Esophagus mucosa (tissue), 1 donor: ENCODE measurements at places on chromosomes 16 and 17.
A peak's percentile ranks its signal among the peaks of the same experiment; 100 is the strongest.

DNA sequence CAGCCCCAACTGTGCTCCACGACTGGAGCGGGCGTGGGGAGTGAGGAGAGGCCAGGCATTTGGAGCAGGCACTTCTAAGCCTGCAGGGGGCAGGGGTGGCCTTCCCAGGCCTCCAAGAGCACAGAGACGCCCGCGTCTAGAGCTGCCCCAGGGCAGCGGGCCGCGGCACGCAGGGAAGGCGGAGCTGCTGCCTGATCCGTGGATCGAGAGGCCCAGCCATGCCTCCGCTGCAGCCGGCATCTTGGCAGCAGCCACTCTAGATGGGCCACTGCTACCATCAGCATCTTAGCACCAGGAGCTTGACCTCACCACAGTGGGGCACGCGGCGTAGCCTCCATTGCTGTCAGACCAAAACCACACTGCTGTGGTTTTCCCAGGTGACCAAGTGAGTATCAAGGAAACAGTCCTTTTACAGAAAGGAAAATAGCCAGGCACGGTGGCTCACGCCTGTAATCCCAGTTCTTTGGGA lies 20.4 kb upstream of the WDR45B start:
- peak; percentile 92 for ATAC-seq

- no peak for ATAC-seq
Measured at GRCh38 chr16:72022127-72022526, 13.6 kb downstream of the DHODH start.

GRCh38 chr16:2514333-2515179 lies 804 bp downstream of the ATP6V0C start:
- peak; percentile 3 for ATAC-seq

DNA sequence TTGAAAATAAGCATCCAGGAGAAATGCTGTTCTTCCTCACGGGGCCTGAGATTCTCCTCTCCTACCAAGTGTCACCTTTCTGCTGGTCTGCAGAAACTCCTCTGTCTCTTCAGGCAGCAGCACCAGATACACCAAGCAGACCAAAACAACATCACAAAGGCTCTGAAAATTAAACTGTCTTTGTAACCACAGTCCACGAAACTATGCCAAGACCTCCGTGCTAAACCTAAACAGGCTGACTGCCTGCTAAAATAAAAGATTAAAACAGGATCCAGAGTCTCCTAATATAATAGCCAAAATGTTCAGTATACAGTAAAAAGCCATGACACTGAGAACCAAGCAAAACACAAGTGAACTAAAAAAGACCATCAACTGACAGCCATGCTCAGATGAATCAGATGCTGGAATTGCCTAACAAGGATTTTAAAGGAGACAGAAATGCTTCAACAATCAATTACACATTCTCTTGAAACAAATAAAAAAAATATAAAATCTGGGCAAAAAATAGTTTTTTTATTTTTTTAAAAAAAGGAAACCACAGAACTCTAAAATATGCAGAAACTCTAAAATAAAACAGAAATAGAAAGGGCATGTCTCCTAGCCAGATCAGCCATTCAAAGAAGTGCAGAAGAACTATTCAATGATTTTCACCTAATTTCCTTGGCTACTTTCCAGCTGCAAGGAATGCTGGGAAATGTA lies 50.3 kb upstream of the TOX3 start:
- ATAC-seq = no peak

- ATAC-seq = no peak
Measured at GRCh38 chr16:85824161-85825135, 25.0 kb downstream of the COX4I1 start.

GRCh38 chr17:64448665-64449512 lies at the start of gene MILR1:
Gene MILR1 (plus strand): TSS chr17:64449115. CDS start chr17:64449169, 54 bp downstream.
- peak; percentile 88 for ATAC-seq

DNA sequence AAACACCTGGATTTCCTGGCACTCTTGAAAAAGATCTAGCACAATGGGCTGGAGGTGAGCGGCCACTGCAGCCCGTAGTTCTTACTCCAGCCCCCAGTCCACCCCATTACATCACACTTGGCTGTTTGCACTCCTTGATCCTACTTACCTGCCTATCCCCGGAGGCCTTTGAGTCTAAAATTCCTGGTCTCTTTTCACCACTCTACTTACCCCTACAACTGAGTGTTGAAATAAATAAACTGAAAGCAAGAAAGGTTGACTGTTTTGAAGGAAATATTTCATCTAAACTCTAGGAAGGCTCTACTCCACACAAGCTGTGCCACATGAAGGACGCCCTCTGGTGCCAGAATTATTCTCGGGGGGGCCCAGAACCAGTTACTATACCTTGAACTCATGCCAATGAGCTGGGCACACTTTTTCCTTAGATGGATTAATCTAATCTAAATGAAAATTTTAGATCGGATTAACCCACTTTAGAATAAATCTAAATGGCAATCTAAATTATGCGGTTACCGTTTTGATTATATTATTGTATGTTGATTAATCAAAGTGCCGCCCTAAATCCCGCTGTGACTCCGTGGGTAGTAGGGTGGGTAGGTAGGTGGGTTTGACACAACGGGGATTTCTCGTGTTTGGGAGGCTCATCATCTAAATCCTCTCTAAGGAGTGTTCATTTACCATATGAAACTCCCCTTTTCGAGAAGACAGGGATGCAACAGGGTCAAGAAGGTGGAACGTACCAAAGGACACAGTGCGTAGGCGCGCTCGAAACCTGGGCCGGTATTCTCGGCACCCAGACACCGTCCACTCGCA lies 651 bp upstream of the EIF1 start:
- no peak for ATAC-seq

DNA sequence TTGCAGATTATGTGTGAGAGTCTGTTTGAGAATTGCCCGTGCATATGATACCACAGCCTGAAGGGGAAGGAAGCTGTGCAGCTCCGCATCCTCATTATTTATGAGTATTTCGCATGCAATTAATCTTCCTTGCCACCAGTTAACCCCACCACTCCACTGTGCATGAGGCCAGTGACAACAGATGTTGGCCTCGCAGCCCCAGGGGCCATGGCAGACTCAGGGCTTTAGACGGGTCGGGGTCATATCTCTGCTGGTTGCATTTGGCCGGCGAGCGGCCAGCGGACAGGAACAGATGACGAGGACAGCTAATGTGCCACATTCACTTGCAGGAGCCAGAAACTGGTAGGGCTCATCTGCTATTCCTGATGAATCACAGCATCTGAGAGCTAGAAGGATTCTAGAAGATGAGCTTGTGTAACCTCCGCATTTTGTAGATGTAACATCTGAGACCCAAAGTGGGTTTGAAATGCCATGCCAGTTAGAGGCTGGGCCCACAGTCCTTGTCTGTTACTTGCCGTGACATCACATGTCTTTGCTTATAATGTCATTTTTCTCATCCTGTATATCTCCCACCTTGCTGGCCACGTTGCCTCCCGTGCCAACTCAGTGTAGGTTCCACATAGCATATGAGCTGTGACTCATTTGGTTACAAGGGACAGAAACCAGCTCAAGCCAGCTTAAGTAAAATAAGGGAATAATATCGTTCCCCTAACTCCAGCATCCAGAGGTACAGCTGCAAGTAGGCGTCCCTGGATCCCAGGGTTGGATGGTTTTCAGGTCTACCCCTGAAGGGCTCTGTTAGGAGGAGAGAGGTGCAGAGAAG lies 137.2 kb downstream of the SNX29 start:
- no peak for ATAC-seq

DNA sequence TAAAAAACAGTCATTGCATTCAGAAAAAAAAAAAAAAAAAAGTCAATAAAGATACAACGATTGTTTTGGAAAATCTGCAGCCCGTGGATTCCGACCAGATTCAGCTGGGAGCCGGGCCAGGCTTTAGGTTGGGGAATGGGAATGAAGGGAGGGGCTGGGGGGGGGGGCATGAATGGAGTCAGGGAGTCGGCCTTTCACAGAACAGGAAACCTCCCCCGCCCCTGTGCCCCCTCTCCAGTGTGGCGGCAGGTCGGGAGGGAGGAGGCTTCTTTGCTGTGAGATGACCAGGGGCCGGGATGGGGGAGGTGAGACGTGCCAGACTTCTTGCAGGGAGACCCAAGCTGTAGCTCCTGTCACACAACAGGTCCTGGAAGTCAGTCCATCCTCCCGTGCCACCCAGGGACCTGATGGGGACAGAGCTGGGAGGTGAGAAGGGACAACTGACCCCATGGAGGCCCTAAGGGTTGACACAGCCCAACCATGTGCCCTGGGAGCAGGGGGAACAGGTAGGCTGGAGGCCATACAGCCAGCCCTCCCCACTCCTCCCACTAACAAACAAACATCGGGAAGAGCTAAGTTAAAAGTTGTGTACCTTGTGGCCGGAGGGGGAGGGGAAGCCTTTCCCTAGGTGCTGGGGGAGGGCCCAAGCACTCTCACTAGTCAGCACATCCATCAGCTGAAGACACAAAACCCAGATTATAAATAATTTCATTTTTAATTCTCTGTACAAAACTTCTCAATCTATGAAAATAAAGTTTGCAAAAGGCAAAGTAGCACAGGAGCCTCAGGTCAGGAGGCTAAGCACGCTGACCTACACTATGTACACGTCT lies 25.2 kb downstream of the SREBF1 start:
- no peak for ATAC-seq

GRCh38 chr16:12341423-12341822 lies 364.9 kb downstream of the SNX29 start:
- ATAC-seq = peak; percentile 92

DNA sequence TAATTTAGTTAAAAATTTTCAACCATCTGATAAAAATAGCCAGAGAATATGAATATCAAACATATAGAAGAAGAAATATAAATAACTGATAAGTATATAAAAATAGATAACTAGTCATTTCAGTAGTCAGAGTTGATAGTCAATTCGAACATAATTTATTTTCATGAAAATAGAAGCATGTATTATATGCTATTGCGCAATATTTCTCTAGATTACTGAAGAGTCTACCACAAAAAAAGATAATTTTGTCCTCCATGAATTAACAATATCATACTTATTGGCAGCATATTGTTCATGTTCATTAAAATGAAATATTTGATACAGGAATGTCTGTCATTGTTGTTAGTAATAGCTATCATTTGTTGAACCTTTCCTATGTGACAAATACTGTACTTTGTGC lies 376.2 kb upstream of the TOM1L1 start:
- ATAC-seq = no peak

- peak; percentile 44 for ATAC-seq
Measured at GRCh38 chr17:64306850-64307463, 43.9 kb upstream of the TEX2 start.

GRCh38 chr16:66850115-66850815 lies 6.1 kb downstream of the CA7 start:
- ATAC-seq = no peak

DNA sequence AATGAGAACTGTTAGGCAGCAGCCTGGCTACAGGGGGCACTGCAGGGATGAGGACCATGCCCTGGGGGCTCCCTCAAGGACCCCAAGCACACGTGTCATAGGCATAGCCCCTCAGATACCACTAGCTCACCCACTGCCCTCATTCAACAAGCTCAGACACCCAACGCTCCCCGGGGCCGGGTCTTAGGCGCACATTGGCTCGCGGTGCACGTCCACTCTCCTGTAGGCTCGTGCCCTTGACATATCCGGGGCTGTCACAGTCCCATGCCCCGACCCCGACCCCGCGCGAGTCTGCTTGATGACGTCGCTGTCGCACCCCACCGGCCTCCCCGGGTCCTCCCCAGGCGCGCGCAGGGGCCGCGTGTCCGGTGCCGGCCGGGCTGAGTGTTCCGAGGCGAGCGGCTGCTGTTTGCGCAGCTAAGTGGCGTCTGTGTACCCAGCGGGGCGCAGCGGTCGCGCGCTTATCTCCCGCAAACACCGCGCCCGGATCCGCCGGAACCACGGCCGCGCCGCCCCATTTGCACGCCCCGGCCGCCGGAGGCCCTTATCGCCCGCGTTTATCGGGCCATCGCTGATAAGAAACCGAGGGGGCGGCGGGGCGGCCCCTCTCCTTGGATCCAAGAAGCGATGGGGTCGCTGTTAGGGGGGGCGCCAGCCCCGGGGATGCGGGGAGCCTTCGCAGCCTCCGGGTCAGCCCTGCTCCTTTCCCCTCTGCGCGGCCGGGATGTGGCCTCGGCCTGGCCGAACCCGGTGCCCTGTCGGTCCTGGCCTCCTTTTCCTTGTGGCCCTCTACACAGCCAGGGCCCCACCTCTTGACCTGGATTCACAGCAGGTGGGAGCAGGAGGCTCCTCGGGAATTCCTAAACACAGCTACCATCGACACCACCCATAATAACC lies 20.7 kb upstream of the NAGS start:
- ATAC-seq = peak; percentile 19

DNA sequence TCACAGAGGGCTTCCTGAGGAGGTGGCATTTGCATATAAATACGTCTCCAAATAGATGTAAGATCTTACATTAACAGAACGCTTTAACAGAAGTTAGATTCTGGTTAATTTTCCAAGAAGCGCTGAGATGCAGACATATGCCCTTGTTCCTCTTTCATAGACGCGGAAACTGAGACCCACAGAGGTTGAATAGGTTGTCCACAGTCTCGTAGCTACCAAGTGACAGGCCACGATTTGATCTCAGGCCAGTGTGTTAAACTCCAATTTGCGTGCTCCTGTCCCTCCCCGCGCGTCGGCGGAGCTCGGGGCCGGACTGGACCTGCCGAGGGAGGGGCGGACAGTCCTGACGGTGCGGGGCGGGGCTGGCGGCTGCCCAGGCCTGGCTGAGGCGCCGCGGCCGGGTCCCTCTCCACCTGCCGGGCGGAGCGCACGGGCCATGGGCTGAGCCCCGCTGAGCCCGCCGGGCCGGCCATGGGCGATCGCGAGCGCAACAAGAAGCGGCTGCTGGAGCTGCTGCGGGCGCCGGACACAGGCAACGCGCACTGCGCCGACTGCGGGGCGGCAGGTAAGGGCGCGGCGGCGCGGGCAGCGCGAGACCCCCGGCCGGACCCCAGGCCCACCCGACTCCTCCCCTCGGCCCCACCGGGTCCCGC lies at the start of gene ADAP2:
ADAP2 (plus strand) TSS at position 402 of the 653 bp plus-strand sequence; CDS start at position 472, 70 bp downstream.
- ATAC-seq = peak; percentile 84

- no peak for ATAC-seq
Measured at GRCh38 chr17:3433741-3434140, at the start of gene OR1E2. Gene OR1E2 (minus strand): TSS chr17:3433841. CDS start chr17:3433841, 0 bp downstream.
